Calu3 (cell line): ENCODE measurements at places on chromosomes 1 and 21.

- DNase-seq: no peak
Measured at GRCh38 chr1:14236097-14236496, 362.4 kb upstream of the KAZN start.

- DNase-seq: no peak
Measured at GRCh38 chr1:202565890-202566602, 144.2 kb downstream of the SYT2 start.

GRCh38 chr1:183279835-183280234 is 93.8 kb downstream of the LAMC2 start:
- DNase-seq: no peak

DNA sequence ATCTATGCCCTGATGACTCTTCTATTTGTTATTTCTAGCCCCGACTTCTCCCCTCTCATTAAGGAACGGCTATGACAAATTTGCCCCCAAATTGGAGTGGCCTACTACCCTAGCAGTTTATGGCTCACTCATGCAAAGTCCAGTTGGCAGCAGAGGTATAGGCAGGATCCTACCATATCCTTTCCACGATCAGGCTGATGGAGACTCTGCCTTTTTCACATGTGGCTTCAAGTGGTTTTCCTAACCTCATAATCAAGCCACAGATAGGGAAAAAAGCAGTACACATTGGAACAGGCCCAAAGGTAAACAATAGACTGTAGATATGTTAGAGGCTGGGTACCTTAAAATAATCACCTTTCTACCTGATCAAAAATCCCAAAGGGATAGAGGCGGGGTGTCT is 292.5 kb downstream of the NCAM2 start:
- no peak for DNase-seq

- no peak for DNase-seq
Measured at GRCh38 chr1:98467586-98467985, 193.9 kb upstream of the SNX7 start.

- DNase-seq: no peak
Measured at GRCh38 chr21:17429936-17430335, 82.9 kb upstream of the CXADR start.

DNA sequence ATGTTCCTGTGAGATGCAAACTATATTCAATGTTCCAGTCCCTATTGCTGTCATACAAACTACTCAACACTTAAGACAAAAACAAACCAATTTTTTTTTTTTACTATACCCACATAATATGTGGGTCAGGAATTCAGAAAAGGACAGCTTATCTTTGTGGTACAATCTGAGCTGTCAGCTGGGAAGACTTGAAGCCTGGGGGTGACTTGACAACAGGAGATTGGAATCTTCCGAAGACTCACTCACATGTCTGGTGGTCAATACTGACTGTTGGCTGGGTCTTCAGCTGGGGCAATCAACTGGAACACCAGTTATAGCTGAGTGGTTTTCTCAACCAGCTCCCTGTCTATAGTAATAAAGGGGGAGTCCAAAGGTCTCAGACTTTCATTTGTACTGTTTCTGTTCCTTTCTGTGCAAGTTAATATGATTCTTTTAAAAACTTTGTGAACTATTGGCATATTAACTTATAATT is 81.7 kb upstream of the ATP1B1 start:
- no peak for DNase-seq

DNA sequence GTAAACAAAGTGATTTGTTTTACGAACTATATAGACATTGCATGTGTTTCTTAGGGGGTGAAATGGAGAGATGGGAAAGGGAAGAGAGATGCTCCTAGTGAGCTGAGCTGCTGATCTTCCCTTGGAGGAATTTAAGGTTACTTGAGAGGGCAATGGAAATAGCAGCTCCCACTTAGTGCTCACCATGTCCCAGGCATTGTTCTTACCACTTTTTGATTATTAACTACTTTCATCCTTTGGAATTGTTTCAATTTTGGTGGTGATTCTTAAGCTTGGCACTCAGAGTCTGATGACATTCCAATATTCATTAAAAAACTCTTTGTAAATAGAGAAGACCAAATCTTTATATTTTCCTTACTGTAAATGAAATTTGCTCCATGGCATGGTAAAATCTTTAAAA is 124.9 kb downstream of the ITSN1 start:
- no peak for DNase-seq

GRCh38 chr1:9472386-9473031 is 66.8 kb upstream of the SLC25A33 start:
- DNase-seq: no peak

DNA sequence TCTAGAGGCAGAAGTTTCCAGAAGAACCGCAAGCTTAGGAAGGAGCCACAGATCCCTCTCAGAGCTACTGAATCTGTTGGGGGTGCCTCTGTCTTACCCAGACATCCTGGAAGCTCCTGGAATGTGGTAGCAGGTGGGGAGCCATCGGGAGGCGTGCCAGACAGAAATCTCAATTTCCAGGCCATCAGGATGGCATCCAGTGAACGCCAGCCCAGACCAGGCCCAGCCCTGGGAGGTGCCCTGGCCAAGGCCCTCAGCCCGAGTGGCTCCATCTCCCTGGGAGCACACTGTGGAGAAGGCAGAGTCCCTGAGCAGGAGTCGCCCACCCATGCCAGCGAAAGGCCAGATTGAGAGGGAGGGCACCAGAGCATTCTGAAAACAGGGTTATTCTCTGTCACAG is 2.5 kb downstream of the ABCA4 start:
- DNase-seq: no peak

GRCh38 chr1:83769594-83770318 is 229.2 kb downstream of the TTLL7 start:
- no peak for DNase-seq

DNA sequence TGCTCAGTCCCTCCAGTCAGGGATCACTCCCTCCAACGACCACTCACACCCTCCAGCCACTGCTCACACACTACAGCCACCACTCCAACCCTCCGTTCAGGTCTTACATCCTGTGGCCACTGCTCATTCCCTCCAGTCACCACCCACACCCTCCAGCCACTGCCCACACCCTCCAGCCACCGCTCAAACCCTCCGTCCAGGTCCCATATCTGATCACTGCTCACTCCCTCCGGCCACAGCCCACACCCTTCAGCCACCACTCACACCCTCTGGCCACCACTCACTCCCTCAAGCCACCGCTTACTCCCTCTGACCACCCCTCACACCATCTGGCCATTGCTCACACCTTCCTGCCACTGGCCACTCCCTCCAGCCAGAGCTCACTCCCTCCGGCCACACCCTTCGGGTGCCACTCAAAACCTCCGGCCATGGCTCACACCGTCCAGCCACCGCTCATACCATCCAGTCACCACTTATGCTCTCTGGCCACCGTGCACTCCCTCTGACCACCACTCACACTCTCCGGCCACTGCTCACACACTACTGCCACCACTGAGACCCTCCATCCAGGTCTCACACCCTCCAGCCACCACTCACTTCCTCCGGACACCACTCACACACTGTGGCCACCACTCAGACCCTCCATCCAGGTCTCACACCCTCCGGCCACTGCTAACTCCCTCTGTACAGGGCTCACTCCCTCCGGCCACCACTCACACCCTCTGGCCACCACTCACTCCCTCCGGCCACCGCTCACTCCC is 4.7 kb upstream of the TFF1 start:
- DNase-seq: no peak

DNA sequence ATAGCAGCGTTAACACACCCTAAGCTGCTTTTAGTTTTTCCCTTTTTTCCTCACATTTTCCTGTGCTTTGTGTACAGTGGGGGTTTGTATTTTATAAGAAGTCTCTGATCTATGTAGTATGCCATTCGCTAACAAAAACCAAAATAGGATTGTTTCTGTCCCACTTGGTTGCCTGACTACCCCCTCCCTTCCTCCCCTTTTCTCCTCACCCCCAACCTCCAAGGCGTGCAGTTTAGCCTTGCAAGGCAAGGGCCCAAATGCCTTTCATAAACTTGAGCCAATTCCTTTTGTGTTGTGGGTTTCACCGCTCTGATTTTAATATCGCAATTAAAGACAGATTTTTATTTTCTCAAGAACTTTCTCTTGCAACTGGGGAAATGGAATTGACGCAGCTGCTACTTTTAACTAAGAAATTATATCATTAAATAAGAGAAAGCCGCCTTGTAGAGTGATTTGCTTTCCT is 276.9 kb downstream of the TM2D1 start:
- no peak for DNase-seq

DNA sequence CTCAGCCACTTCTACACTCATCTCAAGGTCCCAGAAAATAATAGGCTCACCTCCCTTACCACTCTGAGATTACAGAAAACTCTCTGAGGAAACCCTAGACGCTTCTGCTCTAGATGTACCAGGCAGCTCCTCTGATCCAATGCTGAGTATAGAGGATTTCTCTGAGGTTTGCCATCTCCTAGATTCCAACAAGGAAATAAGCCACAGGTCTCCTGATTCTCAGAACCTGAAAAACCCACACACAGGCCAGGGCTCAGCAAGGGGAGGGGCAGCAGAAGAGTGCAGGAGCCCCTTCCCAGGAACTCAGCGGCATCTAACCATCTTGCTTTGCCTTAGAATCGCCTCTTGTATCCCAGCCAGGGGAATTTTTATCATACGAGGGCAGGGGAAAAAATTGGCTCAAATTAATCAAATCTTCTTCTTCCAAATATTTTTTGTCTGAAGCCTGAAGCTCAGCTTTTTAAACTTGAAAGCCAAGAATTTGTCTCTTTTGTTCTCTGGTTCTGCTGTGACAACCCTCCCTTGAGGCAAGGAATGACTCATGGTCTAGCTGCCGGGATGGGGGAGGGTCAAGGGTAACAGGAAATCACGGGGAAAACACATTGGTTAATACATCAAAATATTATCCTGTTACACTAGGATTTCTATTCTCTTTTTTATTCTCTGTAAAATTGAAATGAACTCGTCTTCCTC is 30.8 kb downstream of the GORAB start:
- peak; percentile 75 for DNase-seq

DNA sequence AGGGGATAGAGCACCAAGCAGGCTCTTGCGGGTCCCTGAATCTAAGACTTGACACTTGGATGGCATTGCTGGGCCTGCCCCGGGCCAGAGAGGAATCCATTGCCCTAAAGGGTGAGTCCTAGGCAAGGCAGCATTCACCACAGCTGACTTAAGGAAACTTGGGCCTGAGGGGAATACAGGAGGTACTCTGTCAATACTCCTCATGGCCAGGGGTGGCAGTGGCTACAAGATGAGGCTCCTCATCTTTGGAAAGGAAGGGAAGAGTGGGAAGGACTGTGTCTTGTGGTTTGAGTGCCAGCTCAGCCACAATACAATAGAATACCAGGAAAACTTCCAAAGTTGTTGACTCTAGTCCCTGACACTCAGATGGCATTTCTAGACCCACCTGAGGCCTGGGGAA is 5.1 kb downstream of the KRTAP22-1 start:
- no peak for DNase-seq

DNA sequence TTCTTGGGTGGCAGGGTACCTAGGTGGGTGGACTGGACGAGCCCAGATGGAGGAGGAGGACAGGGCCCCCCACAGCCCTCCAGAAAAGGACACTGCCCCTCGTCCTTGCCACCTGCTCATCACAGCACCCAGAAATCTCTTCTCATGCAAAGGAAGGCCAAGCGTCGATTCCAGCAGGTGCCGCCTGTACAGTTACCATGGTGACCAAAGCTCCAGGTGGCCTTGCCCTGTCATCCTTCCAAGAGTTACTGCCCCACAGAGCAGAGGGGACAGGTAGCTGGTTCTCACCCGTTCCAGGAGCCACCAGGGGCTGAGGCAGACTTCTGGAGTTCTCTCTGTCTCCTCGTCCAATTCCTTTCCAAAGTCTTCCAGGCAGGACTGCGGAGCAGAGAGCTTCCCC is 119.9 kb upstream of the VAMP3 start:
- DNase-seq: no peak

GRCh38 chr1:180754453-180754852 is 122.6 kb downstream of the XPR1 start:
- DNase-seq: no peak

GRCh38 chr21:36704958-36705678 is 6.2 kb downstream of the SIM2 start:
- no peak for DNase-seq

GRCh38 chr21:32777269-32777668 is 5.7 kb upstream of the PAXBP1 start:
- no peak for DNase-seq

DNA sequence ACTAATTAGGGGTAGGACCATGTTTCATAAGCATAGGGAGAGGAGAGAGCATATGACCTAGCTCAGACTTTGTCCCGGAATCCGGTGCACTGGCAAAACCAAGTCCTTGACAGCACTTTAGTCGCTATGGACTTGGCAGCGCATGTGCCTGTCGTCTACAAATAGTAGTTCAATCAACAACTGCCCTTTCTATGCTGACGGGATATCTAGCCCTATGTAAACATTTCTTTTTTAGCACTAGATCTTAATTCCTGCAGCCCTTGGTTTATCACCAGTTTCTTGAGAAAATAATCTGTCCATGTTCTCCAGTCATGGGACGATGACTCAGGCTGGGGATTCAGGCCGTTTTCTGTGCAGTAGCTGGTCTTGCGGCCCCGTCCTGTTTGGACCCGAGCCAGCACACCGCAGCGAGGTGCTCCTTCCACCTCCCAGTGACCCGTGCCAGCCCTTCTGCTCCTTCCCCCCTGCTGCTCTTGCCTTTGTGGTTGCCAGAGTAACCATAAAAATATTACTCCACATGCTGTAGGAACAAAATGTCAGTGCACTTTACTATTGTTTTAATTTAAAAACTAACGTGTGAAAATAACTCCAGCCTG is 8.6 kb upstream of the MT1HL1 start:
- DNase-seq: peak; percentile 74

- no peak for DNase-seq
Measured at GRCh38 chr1:32651461-32652073, 559 bp downstream of the RBBP4 start.

DNA sequence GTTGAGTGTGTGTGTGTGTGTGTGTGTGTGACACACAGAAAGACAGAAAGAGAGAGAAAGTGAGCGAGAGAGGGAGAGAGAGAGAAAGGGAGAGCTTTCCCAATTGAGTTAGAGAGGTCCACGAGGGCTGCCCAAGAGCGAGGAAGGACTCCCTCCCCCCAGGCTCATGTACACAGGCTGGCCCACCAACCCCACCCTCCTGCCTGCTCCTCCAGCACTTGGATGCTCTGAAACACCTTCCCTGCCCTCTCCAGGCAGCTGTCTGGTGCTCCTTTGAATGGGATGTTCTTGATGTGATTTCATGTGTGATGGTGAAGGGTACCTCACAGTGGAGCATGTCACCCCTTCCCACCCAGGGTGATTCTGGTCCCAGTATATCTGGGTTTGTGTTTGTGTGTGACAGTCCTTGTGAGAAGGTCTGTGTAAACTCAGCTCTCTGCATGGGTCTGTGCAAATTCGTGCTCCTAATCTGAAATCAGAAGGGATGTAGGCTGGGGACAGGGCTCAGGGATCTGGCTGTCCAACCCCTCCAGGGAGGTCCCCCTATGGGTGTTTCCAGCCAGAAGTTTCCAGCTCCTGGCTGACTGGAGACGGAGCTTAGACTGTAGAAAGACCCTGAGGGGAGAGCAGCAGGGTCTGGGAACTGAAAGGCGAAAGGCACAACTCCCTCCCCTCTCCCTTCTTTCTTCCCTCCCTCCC is 6.8 kb upstream of the PEAR1 start:
- no peak for DNase-seq

DNA sequence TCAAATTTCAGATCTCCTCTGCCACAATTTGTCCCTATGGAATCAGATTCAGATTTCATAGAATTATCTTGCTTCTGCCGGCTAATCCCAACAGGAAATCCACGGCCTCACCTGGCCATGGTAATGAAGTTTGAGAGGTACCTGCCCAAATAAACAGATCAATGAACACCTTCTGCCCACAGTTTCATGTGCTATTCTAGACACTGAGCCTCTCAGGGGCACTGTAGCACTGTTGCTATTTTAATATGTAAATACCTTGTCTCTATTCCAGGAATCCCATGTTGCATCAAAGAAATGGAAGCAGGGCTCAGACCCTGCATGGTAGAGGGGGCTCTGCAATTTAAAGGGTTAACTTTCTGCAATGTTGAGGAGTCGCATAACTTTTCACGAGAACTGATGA is 593.1 kb downstream of the PTBP2 start:
- DNase-seq: no peak
